ENCODE measurements at places on chromosomes 5 and 9. TPM values are rescaled to one million over a fixed set of nuclear protein-coding genes. Genes with fewer than 3 reads are reported as not detected.

- DNase-seq, result no peak
Measured at GRCh38 chr5:5432020-5432707, 9.7 kb downstream of the ICE1 start.

DNA sequence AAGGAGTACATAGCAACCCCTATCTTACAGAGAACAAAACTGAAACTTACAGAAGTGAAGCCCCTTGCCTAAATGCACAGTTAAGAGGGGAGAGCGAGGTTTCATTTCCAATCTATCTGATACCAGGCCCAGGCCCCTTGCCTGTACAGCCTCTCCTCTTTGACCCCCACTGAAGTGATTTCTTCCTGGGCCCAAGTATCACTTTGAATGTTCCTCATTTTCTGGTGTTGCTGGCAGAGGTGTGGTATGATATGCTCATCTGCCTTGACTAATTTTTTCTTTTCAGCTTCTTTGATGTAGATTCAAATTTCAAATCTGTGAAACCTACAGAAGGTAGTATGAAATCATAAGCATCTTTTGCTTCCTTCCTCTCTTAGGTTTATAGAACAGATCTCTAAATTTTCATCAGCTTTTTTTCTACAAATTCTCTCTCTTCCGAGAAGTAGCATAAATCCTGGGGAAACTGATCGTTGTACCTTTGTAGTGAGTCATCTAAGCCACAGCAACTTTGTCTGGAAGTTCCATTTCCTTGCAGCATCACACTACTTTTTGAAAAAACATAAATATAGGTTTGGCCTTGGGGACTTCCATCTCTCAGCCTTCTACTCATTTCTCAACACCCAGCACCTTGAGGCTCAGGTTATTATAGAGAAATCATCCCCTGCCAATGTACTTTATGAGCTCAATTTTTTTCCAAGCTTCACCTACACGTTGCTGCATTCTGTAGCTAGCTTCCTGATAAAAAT, 402.4 kb upstream of the PTGER4 start:
- DNase-seq, result no peak

DNA sequence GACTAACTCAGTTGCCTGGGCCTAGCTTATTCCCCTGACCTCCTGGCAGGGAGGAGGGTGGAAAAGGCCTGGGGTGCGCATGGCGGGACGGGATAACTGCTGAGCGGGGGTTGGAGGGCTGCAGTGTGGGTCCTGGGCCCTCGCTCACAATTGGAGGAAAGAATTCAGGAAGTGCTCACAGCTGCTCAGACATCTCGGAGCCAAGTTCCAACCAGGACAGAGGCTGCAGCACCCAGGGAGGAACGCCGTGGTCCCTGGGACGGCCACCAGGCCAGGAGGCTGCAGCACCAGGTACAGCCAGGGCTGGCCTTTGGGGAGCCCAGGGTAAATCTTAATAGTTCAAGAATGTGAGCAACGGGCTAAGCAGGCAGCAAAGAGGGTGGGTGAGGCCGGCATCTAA, at the start of gene SPAAR:
TSS of gene SPAAR (plus strand) at position 217 of the 400 bp plus-strand sequence. CDS start 974 bp downstream, outside the sequence.
- DNase-seq, result no peak

- DNase-seq, result no peak
Measured at GRCh38 chr5:67211926-67212325, 15.3 kb upstream of the CD180 start.

OR1Q1 gene
- not detected for polyA plus RNA-seq

- no peak for DNase-seq
Measured at GRCh38 chr9:33185858-33186257, 18.7 kb upstream of the B4GALT1 start.

ARSB gene
- 6.2 TPM for polyA plus RNA-seq

- no peak for DNase-seq
Measured at GRCh38 chr5:17077440-17078233, 139.8 kb upstream of the BASP1 start.

LTC4S gene
- 2.3 TPM for polyA plus RNA-seq

GRCh38 chr5:123433596-123433995, 10.4 kb upstream of the CEP120 start:
- DNase-seq, result no peak
